ENCODE measurements at places on chromosomes 6 and 20.

DNA sequence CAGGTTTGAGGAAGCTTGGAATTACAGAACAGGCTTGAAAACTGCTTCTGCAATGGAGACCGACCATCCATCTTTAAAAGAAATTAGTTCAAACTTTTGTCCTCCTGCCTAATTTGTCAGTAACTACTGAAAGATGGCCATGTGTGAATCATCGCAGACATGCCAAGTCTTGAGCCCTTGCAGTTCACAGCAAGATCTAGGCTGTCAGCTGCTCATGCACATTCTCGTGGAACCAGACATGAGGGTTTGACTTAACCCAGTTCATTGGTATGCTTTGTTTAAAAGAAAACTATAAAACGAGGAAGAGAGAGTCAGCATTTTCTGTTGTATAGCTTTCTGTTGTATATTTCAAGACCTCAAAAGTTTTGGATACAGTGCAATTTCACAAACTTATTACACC, 74.0 kb upstream of the SAMD5 start:
- DNase-seq, result no peak

GRCh38 chr6:36953931-36954261, 642 bp upstream of the PI16 start:
- no peak for DNase-seq

GRCh38 chr6:37966801-37967200, 147.3 kb downstream of the ZFAND3 start:
- no peak for DNase-seq

GRCh38 chr20:16569246-16570153, 3.7 kb downstream of the KIF16B start:
- no peak for DNase-seq

GRCh38 chr6:45375449-45375848, 2.3 kb downstream of the SUPT3H start:
- no peak for DNase-seq

GRCh38 chr6:48389146-48390043, 278.4 kb upstream of the PTCHD4 start:
- DNase-seq, result no peak

GRCh38 chr20:2254333-2254732, 41.5 kb upstream of the TGM3 start:
- no peak for DNase-seq

- no peak for DNase-seq
These were observed 68.9 kb downstream of the MDGA1 start for GRCh38 chr6:37628611-37629320.
